ENCODE measurements at places on chromosomes 11 and 22.
A peak's percentile ranks its signal among the peaks of the same experiment; 100 is the strongest.

GRCh38 chr22:47294576-47294975, 532.1 kb downstream of the TBC1D22A start:
- no peak for DNase-seq

GRCh38 chr11:18844753-18845367, 53.3 kb upstream of the PTPN5 start:
- peak; percentile 4 for DNase-seq

GRCh38 chr11:35214792-35215193, 75.8 kb downstream of the CD44 start:
- no peak for DNase-seq

DNA sequence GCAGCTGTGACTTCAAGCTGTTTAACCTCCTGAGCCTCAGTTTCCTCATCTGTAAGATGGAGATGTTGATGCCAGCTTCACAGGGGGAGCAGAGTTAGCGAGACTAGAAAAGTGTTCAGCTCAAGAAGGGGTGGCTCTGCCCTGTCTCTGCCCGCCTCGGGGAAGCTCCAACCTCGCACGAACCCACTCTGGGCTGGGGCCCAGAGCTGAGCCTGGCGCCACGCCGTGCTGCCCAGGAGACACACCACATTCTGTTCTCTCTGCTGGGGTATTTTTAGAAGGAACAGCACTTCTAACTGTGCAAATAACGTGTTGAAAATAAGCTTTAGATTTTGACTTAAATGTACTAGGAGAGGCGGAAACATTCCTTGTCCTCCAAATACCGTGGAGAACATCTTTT, 74.1 kb downstream of the PHF21B start:
- DNase-seq, result no peak

- no peak for DNase-seq
Measured at GRCh38 chr22:47331750-47332149, 569.3 kb downstream of the TBC1D22A start.

GRCh38 chr11:15627560-15627959, 512.8 kb downstream of the INSC start:
- DNase-seq, result no peak

DNA sequence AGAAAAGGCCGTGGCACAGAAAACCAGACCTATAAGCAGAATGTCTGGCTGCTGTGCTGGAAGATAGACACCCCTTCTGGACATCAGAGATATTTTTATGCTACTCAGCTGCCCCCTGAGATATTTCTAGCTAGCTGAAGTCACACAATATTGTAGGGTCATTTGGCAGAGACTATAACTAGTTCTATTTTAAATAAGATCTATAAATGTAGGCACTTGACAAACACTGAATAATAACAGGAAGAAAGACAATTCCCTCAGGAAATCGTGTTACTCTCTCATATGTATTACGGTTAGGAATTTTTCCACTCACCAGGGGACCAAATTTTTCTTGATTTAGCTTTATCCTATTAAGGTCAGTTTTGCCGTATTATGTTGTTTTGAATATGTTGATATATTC, 845.4 kb downstream of the OPCML start:
- DNase-seq, result no peak

DNA sequence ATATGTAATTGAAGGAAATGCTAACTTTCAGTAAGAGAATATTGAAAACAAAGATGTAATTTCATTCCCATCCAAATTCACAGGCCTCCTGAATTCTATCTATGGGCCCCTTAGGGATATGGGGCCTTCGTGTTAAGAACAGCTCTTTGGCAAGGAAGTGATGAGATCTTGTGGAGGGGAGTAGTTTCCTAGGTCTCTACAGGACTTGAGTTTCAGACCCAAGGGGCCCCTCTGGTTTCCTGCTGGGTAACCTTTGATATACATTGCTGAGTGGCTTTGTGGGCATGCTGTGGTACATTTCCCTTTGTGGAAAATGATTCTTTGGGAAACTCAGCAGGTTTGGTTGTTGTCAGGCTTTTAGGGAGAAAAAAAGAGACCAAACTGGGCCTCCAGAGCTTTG, 6.2 kb downstream of the STIM1 start:
- no peak for DNase-seq

DNA sequence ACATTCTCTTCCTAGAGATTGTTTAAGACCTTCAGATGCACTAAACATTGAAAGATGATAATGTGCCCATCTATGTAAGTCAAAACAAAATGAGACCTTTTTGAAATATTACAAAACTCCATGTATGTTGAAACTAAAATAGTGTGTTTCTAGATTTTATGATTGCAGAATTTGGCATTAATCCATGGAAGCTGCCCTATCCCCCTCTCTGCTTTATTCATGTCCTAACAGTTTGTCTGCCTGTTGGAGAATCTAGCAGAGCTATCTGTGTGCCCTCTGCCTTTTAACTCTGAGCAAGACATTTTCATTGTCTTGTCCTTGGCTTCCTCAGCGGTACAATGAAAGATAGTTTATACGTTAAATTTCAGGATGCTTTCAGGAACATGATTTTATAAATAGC, 105.5 kb downstream of the FAT3 start:
- peak; percentile 6 for DNase-seq

- no peak for DNase-seq
Measured at GRCh38 chr22:24028533-24028932, 17.4 kb downstream of the CABIN1 start.

GRCh38 chr11:133559382-133559781, 27.1 kb upstream of the OPCML start:
- peak; percentile 30 for DNase-seq

GRCh38 chr22:48359613-48359965, 1468.1 kb downstream of the BRD1 start:
- no peak for DNase-seq

Measured in NCI-H1417 (cell line).